ENCODE measurements at places on chromosomes 1 and 21. TPM values are rescaled to one million over a fixed set of nuclear protein-coding genes. Genes with fewer than 3 reads are reported as not detected.
A peak's percentile ranks its signal among the peaks of the same experiment; 100 is the strongest.

- no peak for DNase-seq
Measured at GRCh38 chr1:229434005-229434640, at the start of gene ACTA1. Gene ACTA1, minus strand, starts transcription at chr1:229434094. Its CDS starts 979 bp downstream, at chr1:229433115.

Gene OLIG2
- not detected for total RNA-seq

- DNase-seq = no peak
Measured at GRCh38 chr1:188188317-188188716, 1359.6 kb downstream of the PLA2G4A start.

DNA sequence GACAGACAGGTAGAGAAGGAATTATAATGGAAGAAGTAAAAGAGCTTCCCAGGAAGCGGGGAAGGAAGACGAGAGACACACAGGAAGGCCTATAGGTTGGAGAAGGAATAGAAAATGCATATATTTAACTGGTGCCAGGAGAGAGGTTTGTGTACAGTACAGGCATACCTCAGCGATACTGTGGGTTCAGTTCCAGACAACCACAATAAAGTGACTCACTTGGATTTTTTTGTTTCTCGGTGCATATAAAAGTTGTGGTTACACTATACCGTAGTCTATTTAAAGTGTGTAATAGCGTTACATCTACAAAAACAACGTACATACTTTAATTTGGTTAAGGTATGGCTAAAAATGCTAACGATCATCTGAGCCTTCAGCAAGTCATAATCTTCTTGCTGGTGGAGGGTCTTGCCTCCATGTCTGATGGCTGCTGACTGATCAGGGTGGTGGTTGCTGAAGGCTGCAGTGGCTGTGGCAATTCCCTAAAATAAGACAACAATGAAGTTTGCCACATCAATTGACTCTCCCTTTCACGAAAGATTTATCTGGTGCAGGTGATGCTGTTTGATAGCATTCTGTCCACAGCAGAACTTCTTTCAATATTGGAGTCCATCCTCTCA is 16.0 kb downstream of the YARS1 start:
- no peak for DNase-seq

DNA sequence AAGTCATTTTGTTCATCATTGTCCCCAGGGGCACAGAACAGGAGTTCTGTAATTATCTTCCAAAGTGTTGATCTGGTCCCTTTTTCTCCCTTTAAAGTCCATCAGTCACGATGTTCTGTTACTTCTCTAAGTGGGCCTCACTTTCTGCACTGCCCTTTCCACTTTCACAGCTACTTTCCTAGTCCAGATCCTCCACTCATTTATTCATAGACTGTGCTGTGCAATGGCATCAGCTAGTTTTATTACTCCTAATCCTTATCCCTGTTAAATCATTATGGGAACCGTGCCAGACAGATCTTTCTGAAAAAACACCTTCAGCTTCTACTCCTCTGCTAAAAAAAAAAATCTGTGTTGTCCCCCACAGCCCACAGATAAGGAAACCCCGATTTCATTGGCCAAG is 64.0 kb upstream of the BCL10 start:
- DNase-seq = no peak

- DNase-seq = peak; percentile 21
Measured at GRCh38 chr1:241423541-241424479, 66.8 kb upstream of the RGS7 start.

Data from left cardiac atrium (tissue), 4 donors.